CD4-positive, alpha-beta T cell treated with Interferon alpha-2 for 1 hour (primary cell): ENCODE measurements at places on chromosomes 6 and 20.

DNA sequence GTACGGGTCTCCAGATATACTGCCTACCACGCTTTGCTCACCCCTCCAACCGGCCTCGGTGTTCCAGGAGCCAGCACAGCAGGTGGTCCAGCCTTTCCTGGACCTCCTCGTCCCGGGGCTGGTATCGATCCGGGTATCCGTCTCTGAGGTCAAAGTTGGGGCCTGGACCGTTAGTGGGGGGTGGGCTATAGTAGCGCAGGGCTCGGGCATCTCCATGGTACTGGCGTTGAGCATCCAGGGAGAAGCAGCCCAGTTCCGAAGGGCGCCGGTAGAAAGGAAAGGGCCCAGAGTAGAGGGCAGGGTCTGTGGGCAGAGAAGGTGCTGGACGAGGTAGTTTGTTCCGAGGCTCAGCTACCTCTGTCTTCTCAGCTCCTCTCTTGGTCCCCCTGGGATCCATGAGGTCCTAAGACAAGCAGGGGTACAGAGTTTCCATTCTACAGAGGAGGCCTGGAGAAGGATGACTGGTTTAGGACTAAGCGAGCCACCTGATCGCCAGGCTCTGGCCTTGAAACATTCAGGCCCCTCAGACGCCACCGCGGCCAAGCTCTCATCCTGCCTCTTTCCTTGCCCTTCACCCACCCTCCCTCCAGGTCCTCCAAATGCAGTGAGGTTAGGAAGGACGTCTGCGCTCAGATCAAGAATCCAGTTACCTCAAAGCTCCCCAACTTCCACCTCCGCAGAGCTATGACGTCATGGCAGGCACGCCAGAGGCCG, 502 bp downstream of the DXO start:
- DNase-seq: no peak

DNA sequence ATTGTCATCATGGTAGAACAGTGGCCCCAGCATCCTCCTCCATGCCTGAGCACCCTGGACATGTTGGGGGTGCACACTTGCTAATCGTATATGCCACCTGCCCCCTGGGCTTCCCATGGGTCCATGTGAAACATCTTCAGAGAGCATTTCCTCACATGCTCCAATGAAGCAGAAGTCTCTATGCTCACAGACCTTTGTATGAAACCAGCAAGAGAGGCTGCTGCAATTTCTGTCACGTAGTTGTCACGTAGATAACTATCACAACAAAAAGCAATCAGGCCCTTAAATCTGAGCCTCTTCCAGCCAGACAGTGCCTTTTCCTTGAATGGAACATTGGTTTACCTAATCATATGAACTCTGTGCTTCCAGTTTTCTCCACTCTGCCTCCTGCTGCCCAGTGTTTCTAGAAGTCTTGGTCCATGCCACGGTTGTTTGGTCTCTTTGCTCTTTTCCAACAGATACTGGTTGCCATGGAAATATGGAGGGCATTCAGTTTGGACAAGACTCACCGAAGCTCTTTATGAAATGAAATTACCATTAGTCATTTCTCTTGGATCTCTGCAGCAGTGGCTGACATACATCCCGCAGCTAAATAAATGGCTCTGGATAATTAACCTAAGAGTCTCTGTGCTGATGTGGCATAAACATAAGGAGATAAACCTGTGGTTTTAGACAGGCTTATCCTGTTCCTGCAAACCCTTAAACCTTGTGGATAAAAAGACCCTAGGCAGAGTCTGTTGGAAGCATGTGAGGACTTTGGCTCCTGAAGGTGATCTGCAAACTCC, 172.8 kb upstream of the SYNDIG1 start:
- no peak for DNase-seq

DNA sequence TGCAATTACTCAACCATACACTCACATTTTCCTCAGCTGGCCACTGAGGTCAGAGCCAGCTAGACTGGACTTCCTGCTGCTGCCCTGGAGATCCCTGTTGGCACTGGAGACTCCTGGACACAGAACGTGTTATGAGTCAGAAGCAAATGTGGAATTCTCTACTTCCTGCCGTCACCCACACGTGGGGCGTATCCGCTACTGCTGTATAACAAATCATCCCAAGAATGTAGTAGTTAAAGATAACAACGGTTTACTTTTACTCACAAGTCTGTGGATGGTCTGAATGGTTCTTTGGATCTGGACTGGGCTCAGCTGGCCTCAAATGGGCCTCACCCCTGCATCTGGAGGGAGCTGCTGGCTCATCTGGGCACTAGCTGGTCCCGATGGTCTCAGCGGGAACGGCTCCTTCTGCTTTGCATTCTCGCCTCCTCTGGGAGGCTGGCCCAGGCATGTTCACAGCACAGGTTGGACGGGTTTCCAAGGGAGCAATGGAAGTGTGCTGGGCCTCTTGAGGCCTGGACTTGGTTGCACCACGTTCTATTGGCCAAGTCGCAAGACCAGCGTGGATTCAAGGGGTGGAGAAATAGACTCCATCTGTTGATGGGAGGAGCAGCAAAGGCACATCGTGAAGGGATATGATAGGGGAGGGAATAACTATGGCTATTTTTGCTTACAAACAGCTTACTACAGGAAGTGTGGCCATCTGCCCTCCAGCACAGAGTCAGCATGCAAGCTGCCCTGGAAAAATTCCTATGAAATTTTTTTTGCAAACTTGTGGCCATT, 118.5 kb downstream of the SNX5 start:
- no peak for DNase-seq

DNA sequence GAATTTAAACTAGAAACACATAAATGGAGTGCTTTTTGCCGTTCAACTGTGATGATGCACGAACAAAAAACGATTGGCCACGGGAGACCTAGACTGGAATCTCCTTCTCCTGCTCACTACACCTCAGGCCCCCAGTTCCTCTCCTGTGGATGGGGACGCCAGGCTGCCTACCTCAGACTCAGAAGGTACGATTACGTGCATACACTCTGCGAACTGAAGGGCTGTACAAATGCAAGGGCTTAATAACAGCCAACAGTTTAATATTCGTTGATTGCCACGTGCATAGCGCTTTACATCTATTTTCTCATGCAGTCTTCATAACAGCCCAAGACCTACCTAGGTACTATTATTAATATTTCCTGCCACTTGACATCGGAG, 495 bp upstream of the ARMC2 start:
- DNase-seq: no peak

DNA sequence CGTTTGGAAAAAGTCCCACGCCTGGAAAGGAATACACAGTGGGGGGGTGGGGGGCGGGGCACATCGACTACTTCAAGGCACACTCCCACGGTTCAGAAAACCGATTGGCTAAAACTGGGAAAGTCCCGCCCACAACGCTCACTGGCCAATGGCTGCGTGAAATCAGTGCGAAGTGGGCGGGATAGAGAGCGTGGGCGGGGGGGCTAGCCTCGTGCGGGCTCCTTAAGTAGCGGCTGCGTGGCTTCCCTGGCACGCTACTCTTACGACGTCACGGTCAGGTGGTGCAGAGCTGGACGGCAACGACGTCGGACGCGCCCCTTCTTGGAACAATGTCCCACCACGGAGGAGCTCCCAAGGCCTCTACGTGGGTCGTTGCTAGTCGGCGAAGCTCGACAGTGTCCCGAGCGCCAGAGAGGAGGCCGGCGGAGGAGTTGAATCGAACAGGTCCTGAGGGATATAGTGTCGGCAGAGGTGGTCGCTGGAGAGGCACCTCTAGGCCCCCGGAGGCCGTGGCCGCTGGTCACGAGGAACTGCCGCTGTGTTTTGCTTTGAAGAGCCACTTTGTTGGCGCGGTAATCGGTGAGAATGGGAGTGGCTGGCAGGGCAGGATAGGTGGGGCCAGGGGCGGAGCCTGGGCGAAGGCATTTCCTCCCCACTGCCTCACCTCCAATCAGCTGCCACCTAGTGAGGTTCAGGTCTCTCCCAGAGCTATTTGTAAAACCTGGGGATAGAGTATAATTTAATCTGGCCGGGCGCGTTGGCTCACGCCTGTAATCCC, at the start of gene DDX43:
Gene DDX43, plus strand, starts transcription at position 252 of the 778 bp plus-strand sequence. Its CDS starts 78 bp downstream, at position 330.
- peak; percentile 76 for DNase-seq

DNA sequence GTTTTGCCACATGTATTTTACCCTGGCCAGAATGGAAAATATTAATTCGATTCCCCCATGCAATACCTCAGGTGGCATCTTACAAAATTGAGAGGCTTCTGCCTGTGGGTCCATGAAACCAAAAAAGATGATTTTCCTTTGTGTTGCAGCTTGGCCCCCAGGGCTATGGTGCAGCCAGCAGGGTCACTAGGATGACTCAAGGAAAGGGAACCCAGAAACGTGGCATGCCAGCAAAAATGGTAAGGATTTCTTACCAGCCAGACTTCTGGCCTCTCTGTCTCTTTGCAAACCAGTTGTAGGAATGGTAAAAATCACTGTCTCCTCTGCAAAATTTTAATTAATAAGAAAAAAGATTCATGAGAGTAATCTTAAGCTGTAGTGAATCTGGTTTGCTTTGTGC, 11.6 kb upstream of the TAAR9 start:
- no peak for DNase-seq

DNA sequence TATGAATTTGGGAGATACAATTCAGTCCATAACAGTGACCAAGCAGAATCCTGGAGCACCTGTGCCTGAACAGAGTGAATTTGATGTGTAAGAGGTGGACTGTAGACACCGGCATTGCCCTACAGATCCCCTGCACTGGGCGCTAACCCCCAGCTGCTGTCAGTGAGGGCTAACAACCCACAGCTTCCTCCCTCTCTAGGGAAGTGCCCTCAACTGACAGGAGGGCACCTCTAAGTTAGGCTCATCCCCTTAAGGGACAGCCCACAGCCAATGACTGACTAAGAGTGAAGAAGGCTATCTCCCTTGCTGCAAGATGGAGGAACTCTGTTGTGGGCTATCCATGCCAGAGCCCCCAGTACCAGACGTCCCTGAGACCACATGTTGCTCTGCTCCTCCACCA, 15.3 kb upstream of the BPIFB1 start:
- DNase-seq: no peak

GRCh38 chr6:106396426-106397220, 36.1 kb downstream of the CRYBG1 start:
- DNase-seq: no peak

GRCh38 chr6:10355115-10355702, 59.7 kb downstream of the TFAP2A start:
- DNase-seq: no peak

DNA sequence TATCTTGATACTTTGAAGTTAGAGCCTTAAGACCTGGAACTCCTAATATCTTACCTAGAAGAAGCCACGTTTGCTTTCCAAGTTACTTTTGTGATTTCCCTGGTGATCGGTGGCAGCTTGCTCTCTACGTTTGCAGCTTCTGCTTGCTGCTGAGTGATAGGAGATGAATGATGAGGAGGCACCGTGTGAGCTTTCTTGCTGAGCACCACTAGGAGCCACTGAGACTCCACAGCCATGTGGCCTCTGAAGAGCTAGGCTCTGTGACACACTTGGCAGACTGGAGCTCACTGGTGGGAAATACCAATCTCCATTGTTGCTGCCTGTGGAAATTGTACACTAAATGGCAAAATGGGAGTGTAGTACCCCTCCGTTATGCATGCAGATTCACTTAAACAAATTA, 161.8 kb downstream of the IBTK start:
- no peak for DNase-seq

DNA sequence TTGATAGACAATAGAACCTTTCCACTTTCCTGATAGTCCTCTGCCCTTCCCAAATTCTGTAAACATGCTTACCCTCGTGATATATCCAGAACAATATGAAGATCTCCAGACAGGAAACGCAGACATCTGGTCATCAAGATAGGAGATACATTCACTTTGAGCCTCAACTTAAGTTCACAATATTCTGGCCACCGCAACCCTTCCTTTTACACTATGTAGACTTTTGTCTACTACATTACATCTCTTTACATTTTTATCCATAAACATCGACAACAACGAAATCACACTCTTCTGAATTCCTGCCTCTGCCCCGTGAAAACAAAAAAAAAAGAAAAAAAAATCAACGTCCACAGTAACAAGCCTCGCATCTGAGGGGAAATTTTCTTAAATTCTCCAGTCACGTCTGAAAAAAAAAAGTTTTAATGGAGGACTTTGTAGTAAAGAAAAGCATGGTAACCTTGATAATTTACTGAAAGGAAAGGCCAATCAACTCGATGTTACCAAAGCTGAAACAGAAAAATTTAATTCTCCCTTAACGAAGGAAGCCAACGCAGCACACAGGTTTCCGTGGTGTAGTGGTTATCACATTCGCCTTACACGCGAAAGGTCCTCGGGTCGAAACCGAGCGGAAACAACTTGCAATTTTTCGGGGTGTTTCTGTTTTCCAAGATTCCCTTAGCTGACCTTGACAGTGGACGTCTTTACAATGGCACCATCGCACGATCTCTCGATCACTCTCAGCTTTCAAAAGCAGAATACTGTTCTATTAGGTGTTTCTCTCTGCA, 21.8 kb downstream of the POM121L2 start:
- no peak for DNase-seq

DNA sequence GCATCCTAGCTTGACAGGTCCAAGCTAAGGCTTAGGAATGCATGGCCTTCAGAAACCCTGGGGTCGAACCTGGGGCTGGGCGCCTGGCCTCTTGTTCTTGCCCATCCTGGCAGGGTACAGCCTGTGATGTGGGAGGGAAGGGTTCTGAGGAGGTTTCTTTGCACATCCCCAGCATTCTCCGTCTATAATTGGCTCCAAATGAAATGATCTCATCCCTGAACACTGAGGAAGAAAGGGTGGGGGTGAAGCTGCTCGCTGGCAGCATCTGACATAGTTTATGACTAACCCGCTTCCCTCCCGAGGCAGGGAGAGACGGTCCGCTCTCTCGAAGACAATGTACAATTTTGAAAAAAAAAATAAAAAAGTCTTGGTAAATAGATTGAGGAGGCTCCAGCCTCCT, 67.1 kb upstream of the ZNFX1 start:
- no peak for DNase-seq

DNA sequence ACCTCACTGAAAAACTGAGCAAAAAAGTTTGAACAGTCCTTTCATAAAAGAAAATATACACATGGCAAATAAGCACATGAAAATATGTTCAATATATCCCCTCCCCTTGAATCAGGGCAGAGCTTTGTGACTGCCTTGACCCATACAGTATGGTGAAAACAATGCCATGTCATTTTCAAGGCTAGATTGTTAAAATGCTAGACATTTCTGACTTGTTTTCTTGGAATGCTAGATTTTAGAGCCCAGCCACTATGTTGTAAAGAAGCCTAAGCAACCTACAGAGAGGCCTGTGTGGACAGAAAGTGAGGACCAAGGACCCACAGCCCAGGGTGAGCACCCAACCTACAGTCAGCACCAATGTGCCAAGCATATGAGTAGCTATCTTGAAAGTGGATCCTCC, 17.1 kb upstream of the ASF1A start:
- no peak for DNase-seq

DNA sequence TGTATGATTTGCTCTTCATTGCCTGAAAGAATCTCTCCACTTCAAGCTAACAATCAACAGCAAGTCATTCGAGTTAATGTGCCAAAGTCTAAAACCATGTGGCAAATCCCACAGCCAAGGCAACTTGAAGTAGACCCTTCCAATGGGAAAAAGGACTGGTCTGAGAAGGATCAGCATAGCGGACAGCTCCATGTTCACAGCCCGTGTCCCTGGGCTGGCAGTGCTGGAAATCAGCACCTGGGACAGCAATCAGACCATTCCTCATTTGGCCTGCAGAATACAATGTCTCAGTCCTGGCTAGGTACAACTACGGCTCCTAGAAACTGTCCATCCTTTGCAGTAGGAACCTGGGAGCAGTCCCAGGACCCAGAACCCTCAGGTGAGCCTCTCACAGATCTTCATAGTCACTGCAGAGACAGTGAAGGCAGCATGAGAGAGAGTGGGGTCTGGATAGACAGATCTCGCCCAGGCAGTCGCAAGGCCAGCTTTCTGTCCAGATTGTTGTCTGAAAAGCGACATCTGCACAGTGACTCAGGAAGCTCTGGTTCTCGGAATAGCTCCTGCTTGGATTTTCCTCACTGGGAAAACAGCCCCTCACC, 1.1 kb downstream of the GJA10 start:
- no peak for DNase-seq

- no peak for DNase-seq
These were observed 50.2 kb downstream of the ERMARD start for GRCh38 chr6:169801396-169802160.
